ENCODE measurements at places on chromosomes 5 and 9. TPM values are rescaled to one million over a fixed set of nuclear protein-coding genes. Genes with fewer than 3 reads are reported as not detected.

DNA sequence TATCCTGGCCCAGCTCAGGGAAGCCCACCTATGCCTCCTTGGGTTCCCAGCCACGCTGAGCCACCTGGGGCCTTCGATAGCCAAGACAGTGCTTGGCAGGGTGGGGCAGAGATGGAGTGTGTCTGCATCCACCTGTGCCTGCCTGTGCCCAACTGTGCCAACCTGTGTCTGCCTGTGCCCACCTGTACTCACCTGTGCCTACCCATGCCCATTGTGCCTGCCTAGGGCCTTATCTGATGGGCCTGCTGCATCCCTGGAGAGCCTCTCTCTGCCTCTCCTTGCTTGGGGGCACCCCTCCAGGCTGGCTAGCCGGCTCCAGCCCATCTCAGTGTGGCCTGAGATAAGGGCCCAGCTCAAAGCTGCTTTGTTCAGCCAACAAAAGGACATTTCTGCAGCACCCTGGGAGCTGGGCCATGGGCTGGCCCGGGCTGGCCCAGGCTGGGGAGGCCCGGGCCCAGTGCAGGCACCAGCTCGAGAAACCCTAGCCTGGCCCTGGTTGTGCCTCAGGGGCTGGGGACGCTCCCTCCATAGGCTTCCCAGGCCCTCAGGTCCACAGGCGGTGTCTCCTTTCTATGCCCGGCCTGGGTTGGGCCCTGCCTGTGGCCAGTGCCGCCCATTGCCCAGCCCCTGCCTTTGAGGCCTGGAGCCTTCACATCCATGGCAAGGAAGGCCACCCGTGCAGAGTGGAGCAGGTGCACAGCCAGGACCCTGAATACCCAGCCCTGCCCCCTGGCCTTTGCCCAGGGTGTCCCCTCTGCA, 37.3 kb upstream of the NOTCH1 start:
- H3K27ac ChIP-seq, result no peak overlapping the region
- no peak for DNase-seq
- peaks cover 11% of the 10 kb centered on the region for H3K4me1 ChIP-seq
- H3K4me3 ChIP-seq, result no peak overlapping the region
- H3K27me3 ChIP-seq, result peaks cover 2% of the 10 kb centered on the region

Gene GLRA1
- not detected for total RNA-seq

Gene TTC39B
- total RNA-seq, result 16.2 TPM

Gene FOXE1
- total RNA-seq, result not detected

DNA sequence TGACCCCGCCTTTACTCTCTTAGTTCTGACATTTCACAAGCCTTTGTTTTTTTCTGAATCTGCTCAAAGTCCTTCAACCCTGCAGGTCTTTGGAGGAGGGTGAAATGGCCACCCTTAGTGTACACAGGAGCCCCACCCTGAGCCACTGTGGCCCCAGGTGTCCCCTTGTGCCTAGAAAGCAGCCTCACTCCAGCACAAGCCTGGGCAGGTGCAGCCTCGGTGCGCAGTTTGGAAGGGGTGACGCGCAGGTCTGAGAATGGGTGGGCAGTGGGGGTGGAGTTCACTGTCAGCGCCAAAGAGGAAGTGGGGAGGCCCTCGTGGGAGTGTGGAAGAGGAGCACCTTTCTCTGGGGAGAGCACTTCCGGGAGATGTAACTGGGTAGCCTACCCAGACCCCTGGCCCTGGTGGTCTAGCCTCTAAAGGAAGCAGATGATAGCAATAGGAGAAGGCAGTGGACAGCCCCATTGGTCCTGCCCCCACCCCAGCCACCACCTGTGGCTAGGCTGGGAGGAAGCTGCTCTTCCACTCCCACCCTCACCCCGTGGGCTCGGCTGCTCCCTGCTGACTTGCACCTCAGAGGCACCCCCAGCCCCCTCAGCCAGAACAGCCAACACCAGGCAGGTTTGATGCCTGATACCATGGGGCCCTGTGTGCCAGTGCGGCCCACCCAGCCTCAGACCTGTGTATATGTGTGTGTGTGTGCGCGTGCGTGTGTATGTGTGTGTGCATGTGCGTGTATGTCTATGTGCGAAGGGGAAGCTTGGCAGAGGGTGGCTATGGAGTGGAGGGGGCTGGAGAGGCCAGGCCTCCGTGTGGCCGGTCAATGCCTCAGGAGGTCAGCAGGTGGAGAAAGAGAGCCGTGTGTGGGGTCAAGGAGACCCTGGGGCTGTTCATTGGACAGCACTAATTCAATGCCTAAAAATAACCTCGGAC, 16.8 kb upstream of the DAB2IP start:
- H3K36me3 ChIP-seq, result no peaks in the 10 kb centered on the region
- H3K27ac ChIP-seq, result no peak overlapping the region
- peaks cover 8% of the 10 kb centered on the region for H3K27me3 ChIP-seq
- no peak overlapping the region for H3K4me3 ChIP-seq
- DNase-seq, result no peak
- H3K4me1 ChIP-seq, result peaks cover 9% of the 10 kb centered on the region

Gene COL15A1
- total RNA-seq, result 0.45 TPM

Gene HSD17B3
- not detected for total RNA-seq

Gene ELAVL2
- total RNA-seq, result not detected
